ENCODE measurements at places on chromosomes 1 and 21.

- no peak for DNase-seq
These were observed 95.7 kb upstream of the ZNF648 start for GRCh38 chr1:182157187-182157586.

GRCh38 chr1:242828199-242828598 lies 303.7 kb upstream of the PLD5 start:
- DNase-seq: peak; percentile 27

GRCh38 chr1:229027158-229027557 lies 243.8 kb upstream of the RAB4A start:
- DNase-seq: no peak

- DNase-seq: no peak
These were observed 49.0 kb upstream of the NR5A2 start for GRCh38 chr1:199978408-199978940.

- DNase-seq: no peak
These were observed 20.4 kb upstream of the OR6N2 start for GRCh38 chr1:158801396-158801795.

- DNase-seq: no peak
These were observed 27.0 kb downstream of the COL18A1 start for GRCh38 chr21:45431781-45432572.

All from posterior cingulate gyrus (tissue), 11 donors.